NCI-H2171 (cell line): ENCODE measurements at places on chromosomes 2 and 18.

GRCh38 chr2:74571058-74571457 is 16.5 kb downstream of the DOK1 start:
- no peak for DNase-seq

- DNase-seq, result no peak
Observed at GRCh38 chr2:71531522-71532047, 78.2 kb downstream of the DYSF start.

GRCh38 chr2:45651415-45652089 is at the start of gene PRKCE:
Gene PRKCE (plus strand): TSS chr2:45651675.
- DNase-seq, result peak; percentile 57

DNA sequence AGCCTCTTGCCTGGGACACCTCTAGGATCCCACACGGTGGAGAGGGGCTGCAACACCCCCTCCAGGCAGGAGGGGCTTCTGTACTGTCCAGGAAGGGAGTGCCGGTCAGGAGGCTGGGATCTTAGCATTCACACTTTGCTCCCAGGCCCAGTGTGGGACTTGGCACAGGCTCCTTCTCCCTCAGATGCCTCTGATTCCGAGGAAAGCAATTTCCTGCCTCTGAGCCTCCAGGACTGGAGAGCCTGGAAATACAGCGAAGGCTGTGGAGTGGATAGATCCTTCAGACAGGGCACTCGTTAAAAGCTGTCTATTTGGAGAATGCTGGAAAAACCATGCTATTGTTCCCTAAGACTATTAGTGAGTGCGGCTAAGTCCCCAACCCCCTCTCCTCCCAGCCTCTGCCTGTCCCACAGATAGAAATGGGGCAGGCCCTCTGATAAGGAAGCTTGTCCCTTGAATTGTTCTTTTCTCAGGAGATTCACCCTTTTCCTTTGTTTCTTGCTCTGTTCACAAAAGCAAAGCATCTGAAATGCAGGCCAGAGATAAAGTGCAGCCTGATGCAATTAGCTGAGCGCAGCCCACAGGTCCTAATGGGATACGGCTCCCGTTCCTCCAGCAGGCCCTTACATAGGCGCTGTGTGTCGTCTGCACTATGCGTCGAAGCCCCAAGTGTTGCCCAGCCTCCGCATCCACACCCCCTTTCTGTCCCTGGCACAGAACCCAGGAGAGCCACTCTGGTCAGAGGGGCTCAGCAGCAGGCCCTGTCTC is 252.2 kb downstream of the KLHL29 start:
- DNase-seq, result no peak

DNA sequence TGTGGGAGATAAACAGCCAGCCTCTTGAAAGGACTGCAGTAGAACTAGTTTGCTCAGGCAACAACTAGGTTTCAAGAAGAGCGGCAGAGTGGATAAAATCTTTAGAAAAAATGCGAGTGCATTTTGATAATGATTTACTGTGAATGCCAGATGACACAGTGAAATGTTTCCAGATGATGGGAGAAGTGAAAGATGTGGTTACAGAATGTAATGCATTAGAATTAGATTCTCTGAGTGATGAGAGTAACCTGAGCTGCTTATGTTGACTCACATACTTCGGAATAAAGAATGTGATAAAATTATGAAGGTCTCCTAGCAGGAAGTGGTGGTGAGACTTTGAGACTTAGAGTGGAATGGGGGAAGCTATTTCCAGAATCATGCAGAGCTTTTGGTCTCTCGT is 184.3 kb downstream of the GULP1 start:
- DNase-seq, result no peak

GRCh38 chr18:75483662-75484061 is 56.2 kb upstream of the SMIM21 start:
- no peak for DNase-seq

DNA sequence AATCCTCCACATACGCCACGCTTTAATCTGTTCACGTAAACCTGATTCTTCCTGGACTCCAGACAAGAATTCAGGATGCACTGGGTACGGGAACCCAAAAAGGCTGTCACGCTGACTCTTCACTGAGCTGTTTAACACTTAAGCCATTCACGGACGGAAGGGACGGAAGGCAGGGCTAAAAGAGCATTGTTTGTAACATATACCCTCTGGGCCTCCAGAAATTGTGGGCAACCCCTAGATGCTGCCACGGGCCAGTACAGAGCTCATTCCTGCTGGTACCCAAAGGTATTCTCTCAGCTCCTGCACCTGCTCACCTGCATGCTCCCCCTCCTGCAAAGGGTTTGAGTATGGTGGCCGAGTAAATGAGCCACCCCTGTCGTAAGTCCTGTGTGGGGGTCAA is 45.6 kb upstream of the RMP24 start:
- no peak for DNase-seq

DNA sequence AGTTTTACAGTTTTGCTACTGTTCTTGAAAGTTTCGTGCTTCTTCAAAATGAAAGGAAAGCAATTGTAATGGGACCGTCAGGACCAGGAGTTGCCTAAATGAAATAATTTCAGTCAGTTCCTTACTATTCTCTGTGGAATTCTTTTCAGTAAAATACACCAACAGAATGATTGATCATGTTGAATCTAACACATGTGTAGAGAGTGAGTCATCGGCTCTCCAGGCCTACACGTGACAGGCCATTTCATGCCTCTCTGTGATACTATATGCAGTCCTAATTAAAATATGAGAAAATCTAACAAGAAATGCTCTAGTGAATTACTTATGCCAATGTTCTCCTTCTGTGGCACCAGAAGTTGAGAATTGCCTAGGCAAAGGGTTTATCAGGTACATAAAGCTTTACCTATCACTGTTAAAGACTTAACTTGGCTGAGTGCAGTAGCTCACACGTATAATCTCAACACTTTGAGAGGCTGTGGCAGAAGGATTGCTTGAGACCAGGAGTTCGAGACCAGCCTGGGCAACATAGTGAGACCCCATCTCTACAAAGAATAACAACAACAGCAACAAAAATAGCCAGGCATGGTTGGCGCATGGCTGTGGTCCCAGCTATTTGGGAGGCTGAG is 199.4 kb downstream of the LRRTM1 start:
- DNase-seq, result no peak

DNA sequence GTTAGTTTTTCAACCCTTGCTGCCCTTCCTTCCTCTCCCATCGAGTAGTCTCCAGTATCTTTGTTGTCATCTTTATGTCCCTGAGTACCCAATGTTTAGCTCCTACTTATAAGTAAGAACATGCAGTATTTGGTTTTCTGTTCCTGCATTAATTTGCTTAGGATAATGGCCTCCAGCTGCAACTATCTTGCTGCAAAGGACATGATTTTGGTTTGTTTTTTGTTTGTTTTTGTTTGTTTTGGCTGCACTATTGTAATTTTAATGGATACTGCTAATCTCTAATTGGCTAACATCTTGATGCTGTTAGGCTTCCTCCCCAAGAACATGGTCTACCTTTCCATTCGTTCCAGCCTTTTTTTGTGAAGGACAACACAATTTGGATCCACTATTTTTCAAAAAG is 31.2 kb upstream of the HNRNPLL start:
- DNase-seq, result no peak

GRCh38 chr18:45386041-45386655 is 229.1 kb upstream of the SLC14A2 start:
- DNase-seq, result no peak

DNA sequence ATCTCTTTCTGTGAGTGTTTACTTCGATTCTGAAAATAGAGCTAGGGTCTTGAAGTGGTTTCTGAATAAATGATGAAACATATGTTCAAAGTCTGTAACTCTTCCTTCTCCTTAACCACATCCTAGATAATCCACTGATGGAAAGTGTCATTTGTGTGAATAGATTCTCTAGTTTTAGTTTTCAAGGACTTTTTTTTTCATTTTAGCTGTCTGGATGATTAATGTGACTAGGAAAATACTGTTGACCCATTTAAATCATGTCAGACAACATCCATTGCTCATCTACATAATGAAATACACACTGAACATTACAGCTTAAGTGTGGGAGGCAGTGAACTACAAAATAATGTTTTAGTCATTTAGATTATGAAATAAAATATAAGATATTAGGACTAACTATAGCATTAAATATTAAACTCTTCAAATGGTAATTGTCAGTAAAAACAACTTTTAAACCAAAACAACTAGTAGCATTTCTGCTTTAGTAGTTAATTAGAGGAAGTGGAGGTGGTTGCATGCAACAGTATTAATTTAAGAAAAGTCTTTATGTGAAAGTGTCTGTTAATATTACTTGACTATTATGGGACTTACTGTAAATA is 39.1 kb upstream of the DLX1 start:
- DNase-seq, result no peak

GRCh38 chr2:28664120-28664842 is 87.3 kb upstream of the PPP1CB start:
- no peak for DNase-seq

DNA sequence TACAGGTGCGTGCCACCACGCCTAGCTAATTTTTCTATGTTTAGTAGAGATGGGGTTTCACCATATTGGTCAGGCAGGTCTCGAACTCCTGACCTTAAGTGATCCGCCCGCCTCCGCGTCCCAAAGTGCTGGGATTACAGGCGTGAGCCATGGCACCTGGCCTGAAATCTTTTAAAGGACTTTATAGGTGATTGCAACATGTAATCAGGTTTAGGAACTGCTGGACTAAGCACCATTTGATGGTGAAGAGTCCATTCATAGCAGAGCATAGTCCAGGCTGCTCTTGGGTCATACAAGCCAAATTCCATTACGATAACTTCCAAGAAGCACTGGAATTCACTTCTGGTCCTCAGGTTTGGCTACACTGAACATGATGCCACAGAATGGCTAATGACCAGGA is 200.6 kb upstream of the SMAD2 start:
- no peak for DNase-seq

DNA sequence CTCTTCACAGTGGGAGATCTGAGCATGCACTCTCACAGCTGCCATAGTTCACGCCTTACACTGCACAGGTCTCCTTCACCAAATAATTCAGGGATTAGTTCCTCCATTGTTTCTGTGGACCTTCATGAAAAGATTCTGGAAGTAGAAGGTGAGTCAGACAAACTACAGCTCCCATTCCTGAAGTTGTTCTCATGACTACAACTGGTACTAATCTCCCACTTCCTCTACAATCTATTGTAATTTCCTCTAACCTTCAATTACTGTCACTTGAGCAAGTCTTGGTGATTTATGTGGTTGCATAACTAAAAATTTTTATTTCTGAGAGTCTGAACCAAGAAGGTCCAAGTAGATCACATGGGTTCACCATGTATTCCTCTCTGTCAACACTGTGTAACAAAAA is 128.7 kb downstream of the XIRP2 start:
- no peak for DNase-seq

DNA sequence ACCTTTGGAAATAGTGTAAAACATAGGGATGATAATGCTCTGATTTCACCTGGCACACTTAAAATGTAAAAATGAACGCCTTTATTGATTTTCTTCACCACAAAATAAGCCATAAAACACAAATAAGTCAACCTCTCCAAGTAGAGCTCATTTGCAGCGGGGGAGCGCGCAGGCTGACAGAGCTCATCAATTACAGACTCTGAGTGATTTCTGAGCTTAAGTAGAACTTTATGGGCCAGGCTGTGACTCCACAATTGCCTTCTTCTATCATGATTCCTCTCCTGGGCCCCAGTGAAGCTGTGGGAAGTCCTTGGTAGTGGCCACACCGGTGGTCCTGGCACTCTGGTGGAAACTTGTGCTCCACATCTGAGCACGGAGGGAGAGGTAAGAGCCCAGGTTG is 789.0 kb upstream of the RAB6C start:
- no peak for DNase-seq

GRCh38 chr18:22505141-22505591 is 87.5 kb upstream of the CTAGE1 start:
- DNase-seq, result no peak

GRCh38 chr18:55688030-55688429 is 100.0 kb upstream of the TCF4 start:
- no peak for DNase-seq

GRCh38 chr18:42126586-42126985 is 171.6 kb downstream of the PIK3C3 start:
- DNase-seq, result no peak

DNA sequence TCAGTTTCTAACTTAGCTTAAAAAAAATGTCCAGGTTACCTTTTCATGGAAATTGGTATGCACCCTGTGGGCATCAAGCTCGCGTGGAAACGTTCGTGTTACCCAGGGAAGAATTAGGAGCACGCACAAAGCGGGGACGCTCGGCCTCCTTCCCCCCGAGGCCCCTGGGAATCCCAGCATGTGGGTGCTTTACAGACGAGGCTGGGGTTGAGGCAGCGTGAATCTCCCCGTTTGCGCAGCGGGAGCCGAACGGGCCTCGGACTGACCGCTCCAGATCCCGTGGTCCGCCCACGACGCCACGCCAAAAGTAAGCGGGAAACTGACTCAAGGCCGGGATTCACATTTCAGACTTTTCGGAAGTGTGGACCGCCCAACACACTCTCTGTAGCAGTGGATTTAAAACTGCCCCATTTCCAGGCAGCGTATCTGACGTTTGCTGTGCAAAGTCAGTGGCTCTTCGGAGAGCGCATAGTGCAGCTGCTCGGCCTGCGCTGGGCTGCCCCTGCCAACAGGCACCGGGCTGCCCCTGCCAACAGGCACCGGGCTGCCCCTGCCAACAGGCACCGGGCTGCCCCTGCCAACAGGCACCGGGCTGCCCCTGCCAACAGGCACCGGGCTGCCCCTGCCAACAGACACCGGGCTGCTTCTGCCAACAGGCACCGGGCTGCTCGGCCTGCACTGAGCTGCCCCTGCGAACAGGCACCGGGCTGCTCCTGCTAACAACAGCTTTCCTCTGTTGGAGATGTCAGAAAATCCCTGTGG is 49.7 kb downstream of the SH3YL1 start:
- DNase-seq, result no peak

DNA sequence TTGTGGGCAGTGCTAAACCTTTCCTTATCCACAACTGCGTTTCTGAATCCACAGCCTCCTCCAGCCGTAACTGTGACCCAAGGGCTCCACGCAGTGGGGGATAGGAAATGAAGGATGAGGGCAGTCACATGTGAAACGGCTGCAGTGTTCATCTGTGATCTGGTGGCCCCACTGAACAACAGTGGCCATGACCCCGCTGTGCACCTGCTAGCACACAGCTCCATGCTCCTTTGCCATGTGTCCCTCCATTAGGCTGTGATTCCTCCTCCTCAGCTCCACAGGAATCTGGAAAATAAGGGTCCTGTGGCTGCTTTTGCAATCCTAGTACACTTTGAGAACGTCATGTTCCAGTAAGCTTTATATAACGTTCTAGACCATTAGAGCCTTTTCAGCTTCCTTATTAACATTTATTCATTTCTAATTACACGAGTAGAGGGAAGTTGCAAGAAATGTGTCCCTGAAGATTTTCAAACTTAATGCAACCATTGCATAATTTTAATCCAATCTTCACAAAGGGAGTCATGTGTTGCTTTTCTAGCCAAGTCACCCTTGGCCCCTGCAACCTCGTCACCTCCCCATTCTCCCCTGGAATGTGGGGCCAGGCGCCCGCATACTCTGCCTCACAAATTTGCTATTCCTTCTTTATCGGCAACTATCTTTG is 7.1 kb upstream of the NAPG start:
- no peak for DNase-seq

DNA sequence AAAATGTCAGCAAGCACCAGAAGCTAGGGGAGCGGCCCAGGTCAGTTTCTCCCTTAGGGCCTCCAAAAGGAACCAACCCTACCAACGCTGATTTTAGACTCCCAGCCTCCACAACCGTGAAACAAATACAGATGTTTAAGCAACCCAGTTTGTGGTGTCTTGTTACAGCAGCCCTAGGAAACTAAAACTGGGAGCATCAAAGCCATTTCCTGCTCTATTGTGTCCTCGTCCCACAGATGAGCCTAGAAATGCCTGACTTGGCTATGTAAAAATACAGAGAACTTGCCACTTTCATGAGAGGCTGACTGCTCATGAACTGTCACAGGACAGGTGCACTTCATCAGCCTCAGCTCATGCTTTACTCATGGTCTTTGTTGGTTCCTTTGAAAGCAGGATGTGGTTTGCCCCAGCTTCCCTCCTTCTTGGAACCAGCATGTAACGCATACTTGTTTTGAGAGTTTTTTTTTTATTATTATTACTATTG is 97.6 kb upstream of the SLC39A10 start:
- DNase-seq, result no peak
